Pancreas (tissue), 10 donors: ENCODE measurements at places on chromosomes 4 and X. TPM values are rescaled to one million over a fixed set of nuclear protein-coding genes. Genes with fewer than 3 reads are reported as not detected.

PNMA6F gene
- not detected for total RNA-seq

USP17L30 gene
- total RNA-seq = not detected

PLAC8 gene
- total RNA-seq = 2.0 TPM

GPRIN3 gene
- 2.5 TPM for total RNA-seq

MED28 gene
- total RNA-seq = 12.2 TPM

ODAPH gene
- not detected for total RNA-seq

RAB9B gene
- 0.90 TPM for total RNA-seq
